Mesenteric fat pad (tissue), 1 donor: ENCODE measurements at places on chromosomes 7 and 10.

DNA sequence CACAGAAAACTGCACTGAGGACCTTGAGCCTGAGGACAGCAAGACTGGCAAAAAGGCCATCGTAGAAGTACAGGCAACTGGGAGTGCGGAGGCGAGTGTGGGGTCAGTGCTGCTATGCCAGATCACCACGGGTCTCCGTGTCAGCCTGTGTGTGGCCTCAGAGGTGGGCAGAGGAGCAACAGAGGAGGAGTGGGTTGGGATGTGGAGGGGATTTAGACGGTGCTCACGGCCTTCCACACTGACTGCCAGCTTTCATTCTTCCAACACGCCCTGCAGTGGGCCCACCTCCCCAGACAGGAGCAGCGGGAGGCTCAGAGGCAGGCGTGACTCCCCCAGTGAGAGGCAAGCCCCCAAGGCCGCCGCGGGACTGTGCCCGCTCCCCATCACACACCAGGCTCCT lies 17.0 kb upstream of the ZMIZ1 start:
- peak; percentile 55 for DNase-seq

DNA sequence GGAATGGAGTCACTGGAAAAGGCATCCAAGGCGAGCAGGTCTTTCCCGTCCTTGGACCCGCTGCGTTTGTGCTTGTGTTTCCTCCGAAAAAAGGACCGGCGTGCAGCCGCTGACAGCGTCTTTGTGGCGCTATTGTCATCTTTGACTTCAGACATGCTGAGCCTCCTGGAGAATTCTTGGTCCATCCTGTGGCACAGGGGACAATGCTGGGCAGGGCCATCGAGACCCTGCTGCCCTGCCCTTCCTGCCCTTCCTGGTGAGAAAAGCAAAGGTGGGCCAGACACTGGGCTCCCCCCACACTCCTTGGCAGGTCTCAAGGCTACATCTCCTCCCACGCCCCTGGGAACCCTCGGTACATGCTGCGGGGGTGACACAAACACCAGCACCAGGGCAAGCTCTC lies 120.9 kb downstream of the DLG5 start:
- DNase-seq = no peak

DNA sequence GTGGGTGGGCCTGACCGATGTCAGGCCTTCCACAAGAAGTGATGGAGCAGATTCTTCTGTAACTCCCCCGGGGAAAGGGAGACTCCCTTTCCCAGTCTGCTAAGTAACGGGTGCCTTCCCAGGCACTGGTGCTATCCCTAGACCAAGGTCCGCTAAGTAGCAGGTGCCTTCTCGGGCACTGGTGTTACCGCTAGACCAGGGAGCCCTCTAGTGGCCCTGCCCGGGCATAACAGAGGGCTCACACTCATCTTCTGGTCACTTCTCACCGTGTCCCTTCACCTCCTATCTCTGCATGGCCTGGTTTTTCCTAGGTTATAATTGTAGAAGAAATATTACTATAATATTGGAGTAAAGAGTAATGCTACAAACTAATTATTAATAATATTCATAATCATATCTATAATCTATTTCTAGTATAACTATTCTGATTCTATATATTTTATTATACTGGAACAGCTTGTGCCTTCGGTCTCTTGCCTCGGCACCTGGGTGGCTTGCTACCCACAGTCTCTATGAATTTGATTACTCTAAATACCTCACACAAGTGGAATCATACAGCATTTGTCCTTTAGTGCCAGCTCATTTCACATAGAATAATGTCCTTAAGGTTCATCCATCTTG lies 1378.7 kb downstream of the XPNPEP1 start:
- no peak for DNase-seq

DNA sequence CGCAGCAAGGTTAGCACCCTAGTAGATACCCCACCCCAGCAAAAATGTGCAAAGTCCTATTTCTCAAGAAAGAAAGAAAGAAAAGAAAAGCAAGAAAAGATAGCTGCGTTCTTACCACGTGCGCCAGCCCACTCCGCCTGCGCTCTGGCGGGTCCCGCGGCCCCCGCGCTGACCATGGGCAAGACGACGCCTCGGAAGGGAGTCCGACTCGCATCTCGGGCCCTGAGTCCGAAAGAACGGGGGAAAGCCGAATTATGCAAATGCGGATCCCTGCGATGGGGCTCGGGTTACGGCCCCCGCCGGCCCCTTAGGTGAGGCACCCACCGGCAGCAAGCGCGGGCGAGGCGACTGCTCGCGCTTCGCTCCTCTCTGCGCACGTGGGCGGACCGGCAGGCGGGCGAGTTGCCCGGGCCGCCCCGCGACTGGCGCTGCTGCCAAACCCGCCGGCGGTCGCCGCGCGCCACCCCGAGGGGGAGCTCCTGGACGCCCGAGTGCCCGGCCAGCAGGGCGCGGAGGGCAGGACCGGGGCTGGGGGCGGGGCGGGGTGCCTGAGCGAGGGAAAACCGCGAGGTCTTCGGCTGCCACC lies 2.4 kb upstream of the EGR2 start:
- no peak for DNase-seq

DNA sequence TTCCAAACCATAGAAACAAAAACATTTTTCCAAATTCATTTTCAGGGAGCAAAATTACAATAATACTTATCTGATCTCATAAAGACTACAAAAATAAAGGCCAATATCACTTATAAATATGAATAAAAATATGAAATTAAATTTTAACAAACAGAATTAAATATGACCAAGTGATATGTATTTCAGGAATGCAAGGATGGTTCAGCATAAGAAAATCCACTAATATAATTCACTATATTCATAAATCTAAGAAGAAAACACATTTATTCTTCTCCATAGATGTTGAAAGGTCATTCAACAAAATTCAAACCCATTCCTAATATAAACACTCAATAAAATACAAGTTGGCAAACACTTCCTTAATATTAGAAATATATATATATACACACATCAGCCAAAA lies 115.2 kb upstream of the TMEM168 start:
- no peak for DNase-seq

GRCh38 chr7:43803865-43804264 lies 45.4 kb downstream of the BLVRA start:
- DNase-seq = no peak
